Central memory CD8-positive, alpha-beta T cell (primary cell): ENCODE measurements at places on chromosomes 3 and 15.

DNA sequence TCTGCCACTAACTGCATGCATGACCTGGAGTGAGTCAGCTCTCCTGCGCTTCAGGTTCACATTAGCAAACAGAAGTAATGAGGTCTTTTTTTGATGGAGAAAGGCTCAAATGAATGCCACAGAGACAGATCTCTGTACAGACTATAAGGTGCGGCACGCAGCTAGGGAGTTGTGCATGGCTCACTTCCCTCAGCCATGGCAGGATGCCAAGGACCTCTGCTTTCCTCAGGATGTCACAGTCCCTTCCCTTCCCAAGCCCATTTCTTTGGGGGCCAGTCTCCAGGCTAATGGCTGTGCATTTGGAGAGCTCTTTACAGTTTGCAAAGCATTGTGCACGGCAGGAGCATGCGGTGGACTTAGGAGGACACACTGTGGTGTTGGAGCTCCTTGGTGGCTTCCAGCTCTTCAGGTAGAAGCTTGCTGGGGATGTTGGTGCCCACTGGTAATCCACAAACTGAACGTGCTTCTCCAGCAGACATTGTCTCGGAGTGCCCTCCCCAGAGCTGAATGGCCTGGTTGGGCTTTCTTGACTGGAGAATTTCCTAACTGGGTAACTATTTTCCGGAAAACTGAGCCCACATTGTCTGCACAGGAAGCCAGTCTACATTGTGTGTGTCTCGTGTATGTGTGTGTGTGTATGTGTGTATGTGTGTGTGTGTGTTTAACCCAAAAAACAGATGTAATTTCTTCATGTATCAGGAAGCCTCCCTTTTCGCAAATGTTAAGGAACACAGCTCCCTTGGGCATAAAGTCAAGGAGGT lies 172.5 kb upstream of the TLE3 start:
- DNase-seq: no peak

DNA sequence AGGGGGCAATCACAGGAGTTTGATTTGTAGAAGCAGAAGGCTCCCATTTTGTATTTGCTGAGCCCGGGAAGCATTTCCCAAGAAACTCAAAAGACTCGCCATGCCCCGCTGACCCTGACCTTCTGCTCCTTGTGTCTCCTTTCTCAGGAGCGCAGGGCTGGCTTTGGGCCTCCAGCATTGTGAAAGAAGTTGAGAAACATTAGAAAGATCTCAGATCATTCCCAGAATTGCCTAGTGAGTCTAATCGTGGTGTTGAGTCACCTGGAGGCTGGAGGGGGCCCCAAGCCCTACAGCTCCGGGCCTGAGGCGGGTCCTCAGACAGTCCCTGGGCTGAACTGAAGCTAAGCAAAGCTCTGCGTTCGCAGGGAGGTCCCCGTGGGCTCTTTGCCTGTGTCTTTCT lies 10.9 kb upstream of the PIGZ start:
- no peak for DNase-seq

DNA sequence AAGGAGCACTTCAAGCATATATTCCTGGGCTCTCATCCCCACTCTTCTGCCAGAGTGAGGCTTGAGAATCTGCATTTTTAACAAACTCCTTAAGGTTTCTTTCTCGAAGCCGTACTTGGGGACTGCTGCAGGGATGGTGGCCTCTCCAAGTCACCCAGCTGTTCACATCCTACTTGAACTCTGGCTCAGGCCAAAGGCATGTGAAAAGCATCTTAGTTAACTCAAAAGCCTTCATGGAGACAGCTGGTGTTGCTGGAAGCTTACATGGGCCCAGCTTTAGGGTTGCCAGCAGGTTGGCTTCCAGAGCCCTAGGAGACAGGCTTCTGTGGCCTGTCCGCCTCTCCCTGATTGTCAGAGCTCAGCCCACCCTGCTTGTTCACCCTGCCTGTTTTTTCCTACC lies 139.2 kb downstream of the THSD4 start:
- DNase-seq: no peak

DNA sequence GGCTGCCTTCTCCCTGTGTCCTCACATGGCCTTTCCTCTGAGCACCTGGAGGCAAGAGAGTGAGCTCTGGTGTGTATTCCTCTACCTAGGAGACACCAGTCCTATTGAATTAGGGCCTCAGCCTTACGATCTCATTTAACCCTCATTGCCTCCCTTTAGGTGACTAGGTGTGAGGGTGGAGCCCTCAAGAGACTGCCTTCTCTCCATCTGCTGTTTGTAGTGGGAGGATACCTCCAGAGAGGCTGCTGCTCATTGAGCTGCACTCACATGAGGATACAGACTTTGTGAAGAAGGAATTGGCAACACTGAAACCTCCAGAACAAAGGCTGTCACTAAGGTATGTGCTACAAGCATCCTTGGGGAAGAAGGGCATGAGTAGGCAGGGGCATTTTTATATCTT lies at the start of gene CCR8:
CCR8 (plus strand) TSS at position 217 of the 400 bp plus-strand sequence. CDS start 2,623 bp downstream, outside the sequence.
- no peak for DNase-seq

- DNase-seq: no peak
These were observed 34.0 kb downstream of the SENP7 start for GRCh38 chr3:101478980-101479379.

DNA sequence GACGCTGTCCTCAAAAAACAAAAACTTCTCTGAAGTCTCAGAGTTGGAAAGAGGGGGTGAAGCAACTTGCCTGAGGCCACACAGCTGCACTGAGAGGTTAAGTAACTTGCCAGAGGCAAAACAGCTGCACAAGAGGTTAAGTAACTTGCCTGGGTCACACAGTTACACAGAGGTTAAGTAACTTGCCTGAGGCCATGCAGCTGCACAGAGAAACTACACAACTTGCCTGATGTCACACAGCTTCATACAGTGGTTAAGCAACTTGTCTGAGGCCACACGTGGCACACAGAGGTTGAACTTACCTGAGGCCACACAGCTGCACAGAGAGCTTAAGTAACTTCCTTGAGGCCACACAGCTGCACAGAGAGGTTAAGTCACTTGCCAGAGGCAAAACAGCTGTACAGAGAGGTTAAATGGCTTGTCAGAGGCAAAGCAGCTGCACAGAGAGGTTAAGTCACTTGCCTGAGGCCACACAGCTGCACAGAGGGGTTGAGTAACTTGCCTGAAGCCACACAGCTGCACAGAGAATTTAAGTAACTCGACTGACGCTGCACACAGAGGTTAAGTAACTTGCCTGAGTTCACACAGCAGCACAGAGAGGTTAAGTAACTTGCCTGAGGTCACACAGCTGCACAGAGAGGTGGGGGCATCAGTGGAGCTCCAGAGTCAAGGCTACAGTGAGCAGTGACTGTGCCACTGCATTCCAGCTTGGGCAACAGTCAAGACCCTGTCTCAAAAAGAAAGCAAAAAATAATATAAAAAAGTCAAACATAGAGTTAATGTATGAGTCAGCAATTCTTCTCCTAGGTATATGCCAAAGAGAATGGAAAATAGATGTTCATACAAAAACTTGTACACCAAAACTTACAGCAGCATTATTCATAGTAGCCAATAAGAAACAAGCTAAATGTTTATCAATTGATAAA lies 12.0 kb upstream of the ACAD9 start:
- no peak for DNase-seq

- peak; percentile 22 for DNase-seq
These were observed 10.3 kb downstream of the TM2D3 start for GRCh38 chr15:101641894-101642293.

DNA sequence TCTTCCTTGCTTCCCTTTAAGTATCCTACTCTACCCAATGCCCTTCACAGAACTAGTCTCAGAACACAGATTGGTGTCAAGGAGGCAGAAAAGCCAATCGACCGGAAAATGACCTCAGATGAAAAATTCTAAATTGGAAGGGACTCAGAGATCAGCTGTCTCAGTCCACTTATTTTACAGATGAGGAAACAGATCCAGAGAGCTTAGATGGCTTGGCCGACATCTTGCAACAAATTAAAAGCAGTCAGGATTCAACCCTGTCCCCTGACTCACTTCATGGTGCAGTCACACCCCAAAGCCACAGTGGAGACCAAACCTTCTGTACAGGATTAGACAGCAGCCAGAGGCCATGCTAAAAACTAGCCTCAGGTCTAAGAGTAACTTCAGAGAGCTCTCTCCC lies 169.3 kb upstream of the BHLHE40 start:
- no peak for DNase-seq

DNA sequence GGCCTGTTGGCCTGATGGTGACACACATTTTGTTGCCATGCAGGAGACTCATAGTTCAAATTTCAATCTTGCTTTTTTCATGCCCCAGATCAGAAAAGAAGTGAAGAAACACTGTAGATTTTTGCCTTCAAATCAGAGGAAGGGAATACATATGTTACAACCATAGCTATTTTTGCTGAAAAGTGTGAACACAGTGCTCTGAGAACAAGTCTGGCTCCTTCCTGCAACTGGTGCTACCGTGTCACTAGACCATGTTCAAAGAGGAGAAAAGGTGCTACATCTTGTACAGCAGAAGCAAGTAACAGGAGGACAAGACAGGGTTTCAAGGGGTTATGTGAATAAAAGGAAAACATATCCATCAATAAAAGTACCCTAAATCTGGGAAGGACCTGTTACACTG lies 44.6 kb downstream of the CD47 start:
- no peak for DNase-seq

GRCh38 chr15:25777037-25777436 lies 86.1 kb downstream of the ATP10A start:
- no peak for DNase-seq

DNA sequence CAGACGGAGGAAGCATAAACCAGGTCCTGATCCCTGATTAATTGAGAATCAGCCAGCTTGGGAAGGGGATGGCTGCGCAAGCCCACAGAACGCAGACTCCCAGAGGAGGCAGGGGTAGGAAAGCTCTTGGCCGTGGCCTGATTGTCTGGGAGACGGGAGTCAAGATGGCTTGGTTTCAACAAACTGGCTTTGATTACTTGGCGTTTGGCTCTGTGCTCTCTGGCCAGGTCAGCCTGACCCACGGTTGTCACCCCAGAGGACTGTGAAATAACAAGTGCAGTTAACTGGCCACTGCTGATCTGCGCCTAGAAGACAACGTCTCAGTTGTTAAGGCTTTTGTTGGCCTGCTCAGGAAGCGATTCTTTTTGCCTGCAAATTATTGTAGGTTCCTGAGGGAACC lies 387.0 kb upstream of the PROK2 start:
- no peak for DNase-seq

DNA sequence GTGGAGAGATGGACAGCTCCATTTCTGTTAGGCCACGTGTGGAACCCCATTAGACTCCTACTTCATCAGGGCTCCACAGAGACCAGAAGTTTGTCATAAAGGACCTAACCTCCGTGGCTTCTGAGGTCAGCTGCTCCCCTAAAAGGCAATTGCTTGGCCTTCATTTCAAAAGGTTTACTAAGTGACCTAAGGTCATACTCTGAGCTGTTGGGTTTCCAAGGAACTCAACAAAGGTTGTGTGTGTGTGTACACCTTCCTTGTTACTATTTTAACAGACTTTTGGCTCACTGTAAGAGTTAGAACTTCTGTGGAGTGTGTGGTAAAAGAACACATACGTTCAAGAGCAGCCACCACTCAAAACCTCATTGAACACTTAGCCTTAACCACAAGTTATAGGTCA lies 73.9 kb downstream of the SEC22A start:
- DNase-seq: no peak

- no peak for DNase-seq
These were observed 202.7 kb upstream of the MLF1 start for GRCh38 chr3:158368271-158368670.

- DNase-seq: peak; percentile 86
These were observed 5.8 kb upstream of the RPL29 start for GRCh38 chr3:52001443-52001974.

DNA sequence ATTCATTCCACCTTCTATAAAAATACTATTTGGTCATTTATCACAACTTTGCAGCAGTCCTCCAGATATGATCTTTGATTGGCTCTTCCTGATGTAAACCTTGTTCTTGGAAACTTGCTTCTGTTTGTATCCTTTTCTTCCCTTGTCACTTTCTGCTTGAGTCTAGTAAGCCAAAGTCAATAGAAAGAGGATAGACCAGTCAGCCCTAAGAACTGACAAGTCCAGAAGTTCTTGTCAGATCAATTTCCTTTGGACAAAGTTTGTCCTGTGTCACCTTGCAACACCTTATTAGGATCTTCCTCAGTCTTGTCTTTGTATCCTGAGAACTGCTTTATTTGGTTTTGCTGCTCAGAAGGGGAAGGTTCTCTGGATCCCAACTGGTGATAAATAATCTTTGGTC lies 87.9 kb upstream of the CCDC54 start:
- no peak for DNase-seq

DNA sequence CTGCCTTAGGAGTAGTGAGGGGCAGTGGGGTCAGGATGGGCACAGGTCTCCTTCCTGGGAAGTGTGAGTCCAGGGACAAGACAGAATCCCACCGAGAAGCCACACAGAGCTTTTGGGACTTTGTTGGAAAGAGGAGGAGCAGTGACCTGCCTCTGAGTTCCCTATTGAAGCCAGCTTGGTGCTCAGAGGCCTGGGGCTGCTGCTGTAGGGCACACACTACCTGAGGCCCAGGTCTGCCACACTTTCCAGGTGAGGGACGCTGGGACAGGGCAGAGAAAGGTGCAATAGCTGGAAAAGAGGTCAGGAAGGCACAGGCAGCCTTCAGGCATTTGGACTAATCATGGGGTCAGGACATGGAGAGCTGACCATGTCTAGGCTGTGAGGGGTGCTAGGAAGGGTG lies 67.7 kb downstream of the SCN5A start:
- DNase-seq: no peak

DNA sequence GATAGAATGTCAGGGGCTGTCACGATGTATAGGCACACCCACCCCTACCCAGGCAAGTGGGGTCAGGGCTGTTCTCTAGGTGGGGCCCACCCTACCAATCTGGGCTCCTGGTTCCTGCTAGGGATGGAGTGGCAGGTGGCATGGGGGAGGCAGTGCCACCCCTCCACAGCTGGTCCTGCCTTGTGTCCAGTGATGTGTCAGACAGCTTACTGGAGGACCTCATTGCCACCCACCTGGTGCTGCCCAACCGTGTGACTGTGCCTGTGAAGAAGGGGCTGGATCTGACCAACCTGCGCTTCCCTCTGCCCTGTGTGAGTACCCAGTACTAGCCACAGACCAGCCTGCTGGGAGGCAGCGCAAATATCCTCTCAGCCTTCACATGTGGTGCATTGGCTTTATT lies 27.5 kb downstream of the ESYT3 start:
- DNase-seq: no peak

DNA sequence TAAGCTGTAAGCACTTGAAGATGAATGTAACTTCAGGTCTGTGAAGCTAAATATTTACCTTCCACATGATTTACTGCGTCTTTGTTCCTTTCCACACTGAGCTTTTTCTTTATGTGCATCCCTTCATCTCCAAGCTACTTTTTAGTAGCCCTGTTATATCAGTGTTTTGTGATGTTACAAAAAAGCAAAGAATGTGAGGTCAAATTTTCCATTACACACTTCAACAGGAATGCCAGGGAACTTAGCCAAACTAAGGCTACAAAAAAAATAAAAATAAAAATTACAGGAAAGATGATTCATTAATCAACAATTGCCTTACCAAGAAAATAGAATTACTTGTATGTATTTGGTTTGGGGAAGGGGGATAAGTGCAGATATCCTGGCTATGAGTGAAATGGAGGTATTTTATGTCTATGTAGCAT lies 73.0 kb downstream of the FILIP1L start:
- no peak for DNase-seq

GRCh38 chr15:64379216-64379960 lies 1.9 kb downstream of the PCLAF start:
- DNase-seq: no peak
